ENCODE measurements at places on chromosomes 16 and 17.

- no peak for DNase-seq
Measured at GRCh38 chr17:42287305-42287976, 857 bp upstream of the STAT5A start.

DNA sequence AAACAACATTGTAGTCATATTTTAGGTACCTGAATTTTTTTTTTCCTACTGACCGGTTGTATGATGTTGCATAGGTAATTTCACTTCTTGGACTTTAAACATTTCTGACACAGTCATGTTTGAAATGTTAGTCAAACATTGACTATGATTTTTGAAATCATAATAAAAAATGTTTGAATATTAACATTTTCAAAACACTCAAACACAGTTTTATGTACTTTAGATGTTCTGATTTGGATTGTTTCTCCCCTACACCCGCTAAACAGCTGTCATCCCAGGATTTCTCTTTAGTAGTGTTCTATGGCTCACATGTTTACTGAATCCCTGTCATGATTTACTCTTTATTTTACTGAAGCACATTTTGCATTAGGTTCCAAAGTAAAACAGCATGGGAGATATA is 102.9 kb upstream of the NPEPPS start:
- DNase-seq = no peak

- DNase-seq = peak; percentile 75
Measured at GRCh38 chr17:17641621-17642409, 39.4 kb upstream of the RAI1 start.

- peak; percentile 58 for DNase-seq
Measured at GRCh38 chr17:74770498-74771318, 5.4 kb downstream of the NAT9 start.

- DNase-seq = no peak
Measured at GRCh38 chr16:1037394-1038257, 34.9 kb upstream of the SSTR5 start.

DNA sequence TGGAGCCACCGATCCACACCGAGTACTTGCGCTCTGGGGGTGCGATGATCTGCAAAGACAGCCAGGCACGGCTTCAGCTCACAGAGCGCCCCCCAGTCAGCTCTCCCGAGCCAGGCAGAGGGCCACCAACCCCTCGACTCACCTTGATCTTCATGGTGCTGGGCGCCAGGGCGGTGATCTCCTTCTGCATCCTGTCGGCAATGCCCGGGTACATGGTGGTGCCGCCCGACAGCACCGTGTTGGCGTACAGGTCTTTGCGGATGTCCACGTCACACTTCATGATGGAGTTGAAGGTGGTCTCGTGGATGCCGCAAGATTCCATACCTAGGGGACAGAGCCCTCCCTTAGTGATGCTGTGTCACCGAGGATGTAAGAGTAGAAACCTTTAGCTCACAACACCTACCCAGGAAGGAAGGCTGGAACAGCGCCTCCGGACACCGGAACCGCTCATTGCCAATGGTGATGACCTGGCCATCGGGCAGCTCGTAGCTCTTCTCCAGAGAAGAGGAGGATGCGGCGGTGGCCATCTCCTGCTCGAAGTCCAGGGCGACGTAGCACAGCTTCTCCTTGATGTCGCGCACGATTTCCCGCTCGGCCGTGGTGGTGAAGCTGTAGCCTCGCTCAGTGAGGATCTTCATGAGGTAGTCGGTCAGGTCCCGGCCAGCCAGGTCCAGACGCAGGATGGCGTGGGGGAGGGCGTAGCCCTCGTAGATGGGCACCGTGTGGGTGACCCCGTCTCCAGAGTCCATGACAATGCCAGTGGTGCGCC is 1.6 kb downstream of the ACTG1 start:
- no peak for DNase-seq

GRCh38 chr17:30922235-30923030 is 688 bp downstream of the ADAP2 start:
- no peak for DNase-seq

DNA sequence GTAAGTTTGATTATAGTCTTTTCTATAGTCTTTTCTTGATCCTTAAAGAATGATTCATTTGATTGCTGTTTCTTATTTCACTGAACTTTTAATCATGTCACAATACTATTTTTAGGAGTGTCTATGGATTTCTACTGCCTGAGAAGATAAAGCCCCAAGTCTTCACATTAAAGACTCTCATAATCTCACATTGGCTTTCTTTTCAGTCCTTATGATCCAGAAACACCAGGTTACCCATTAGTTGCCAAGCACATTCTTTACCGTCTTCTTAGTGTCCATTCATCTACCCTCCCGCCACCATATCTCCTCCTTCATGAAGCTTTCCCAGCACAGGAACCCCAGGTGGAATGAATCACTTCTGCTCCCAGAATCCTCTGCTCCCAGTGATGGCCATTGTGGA is 49.5 kb upstream of the MYOCD start:
- DNase-seq = no peak

GRCh38 chr16:89982318-89982717 is 33.8 kb downstream of the DEF8 start:
- DNase-seq = no peak

DNA sequence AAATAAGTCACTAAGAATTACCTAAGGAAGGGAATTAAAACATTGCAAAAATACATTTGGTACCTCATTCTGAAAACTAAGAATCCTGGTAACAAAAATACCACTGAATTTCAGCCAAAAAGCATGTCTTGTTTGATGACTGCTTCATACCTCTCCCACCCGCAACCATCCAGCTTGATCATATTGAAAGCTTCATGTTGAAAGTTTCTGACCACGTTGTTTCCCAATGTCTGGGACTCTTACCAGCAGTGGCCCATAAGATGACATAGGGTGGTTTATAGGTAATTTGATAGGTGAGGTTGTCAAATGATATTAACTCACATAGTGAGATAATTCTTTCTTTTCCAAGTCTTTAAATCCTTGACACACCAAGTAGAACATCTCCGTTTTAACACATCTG is 139.3 kb downstream of the CDH11 start:
- no peak for DNase-seq

DNA sequence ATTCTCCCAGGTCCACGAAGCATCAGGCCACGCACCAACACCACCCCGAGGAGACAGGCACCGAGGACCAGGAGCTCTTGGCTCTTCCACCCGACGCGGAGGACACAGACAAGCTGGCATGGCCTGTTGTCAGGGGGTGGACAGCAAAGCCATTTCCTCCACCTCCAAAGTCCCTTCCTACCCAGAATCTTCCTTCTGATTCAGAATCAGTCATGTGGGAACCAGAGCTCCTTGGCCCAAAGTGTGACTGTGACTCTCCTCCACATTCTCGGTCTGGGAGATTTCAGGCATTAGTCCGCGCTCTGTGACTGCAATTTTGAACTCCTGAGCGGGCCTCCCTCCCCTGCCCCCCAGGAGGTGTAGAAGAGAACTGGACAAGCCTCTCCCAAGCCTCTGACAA is 9.2 kb downstream of the DNAH17 start:
- no peak for DNase-seq

DNA sequence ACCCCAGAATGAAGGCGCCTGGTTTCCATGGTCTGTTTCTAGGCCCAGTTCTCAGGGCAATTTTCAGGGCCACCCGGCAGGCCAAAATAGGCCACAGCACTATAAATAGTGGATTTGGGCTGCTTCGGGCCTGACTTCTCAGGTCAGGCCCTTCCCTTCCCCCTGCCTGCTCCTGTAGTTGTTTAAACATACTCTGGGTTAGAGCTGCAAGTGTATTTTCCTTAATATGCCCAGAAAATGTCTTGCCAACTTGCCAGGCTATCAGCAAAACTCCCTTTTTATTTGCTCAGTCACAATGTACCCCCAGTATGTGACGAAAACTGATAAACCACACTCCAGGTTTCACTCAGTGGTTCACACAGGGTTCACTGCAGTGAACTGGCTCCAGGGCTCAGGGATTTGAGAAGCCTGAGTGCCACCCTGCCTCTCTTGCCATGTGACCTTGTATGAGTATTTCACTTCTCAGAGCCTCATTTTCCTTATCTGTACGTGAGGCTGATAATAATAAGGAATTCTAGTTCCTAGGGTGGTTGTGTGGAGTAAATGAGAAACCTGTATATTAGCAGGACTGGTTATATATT is 76.5 kb downstream of the GPRC5B start:
- DNase-seq = no peak

- no peak for DNase-seq
Measured at GRCh38 chr17:29179232-29180033, 765 bp downstream of the MYO18A start.

DNA sequence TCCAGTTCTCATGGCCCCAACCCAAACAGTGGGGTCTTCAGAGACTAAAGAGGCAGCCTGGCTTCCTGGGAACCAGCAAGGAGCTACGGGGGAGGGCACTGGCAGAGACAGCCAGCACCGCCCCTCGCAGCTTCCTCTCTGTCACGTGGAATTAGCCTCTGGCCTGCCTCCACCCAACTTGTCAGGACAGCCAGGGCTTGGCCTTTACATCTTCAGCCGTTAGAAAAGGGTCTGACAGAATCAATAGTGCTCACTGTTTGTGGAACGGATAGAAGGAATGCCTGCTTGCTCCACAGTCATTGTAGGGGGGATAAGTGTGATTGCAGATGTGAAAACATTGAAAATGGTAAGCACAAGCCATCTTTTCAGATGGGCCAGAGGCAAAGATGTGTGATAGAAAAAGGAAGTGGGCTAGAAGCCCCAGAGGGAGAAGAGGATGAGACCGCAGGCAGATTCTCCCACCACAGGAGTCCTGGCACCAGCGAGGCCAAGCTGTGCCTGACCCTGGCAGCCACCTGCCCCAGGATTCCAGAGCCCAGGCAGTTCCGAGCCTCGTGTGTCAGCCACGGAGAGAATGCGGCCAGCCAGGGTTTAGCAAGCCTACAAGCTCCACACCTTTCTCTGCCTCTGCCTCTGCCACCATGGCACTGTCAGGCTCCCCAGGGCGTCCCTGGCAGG is 18.6 kb downstream of the GRIN2C start:
- no peak for DNase-seq

DNA sequence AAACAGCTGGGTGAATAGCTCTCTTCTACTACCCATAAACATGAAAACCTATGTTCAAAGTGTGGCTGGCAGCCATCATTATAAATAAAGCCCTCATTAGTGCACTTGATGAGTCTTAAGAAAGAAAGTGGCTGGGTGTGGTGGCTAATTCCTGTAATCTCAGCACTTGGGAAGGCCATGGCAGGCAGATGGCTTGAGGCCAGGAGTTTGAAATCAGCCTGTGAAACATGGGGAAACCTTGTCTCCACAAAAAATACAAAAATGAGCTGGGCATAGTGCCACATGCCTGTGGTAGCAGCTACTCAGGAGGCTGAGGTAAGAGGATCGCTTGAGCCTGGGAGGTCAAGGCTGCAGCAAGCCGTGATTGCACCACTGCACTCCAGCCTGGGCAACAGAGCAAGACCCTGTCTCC is 28.3 kb upstream of the APPBP2 start:
- no peak for DNase-seq

- no peak for DNase-seq
Measured at GRCh38 chr17:60577147-60577915, 22.7 kb upstream of the PPM1D start.

DNA sequence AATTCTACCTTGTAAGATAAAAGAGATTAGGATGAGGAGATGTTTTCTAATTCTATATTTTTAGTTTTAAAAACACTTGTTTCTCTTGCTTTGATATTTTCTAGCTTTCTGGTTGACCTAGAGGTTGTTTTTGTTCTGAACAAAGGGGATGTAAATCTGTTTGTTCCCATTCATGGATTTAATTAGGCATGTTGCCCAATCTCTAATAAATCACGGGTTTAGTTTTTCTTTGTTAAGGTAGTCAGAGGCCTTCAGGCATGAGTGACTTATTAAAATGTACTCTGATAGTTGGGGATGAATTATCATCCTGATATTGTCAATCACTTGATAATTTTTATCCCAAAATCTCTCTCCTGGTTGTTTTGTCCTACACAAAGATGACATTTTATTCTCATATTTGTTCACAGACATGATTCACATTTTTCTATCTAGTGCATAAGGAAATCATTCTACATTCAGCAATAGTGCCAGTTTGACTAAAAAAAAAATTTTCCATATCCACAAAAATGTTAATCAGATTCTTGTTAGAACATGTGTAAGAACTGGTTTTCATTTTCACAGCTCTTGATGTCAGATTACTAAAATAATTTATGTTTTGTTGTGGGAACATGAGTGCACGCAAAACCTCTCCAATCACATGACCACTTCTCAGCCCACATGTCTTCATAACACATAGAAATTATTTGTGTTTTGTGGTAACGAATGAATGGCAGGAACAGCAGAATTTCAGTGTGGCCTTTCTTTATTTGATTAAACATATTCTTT is 95.7 kb upstream of the AKTIP start:
- no peak for DNase-seq

GRCh38 chr16:72963533-72964315 is 84.2 kb downstream of the ZFHX3 start:
- DNase-seq = no peak

- DNase-seq = no peak
Measured at GRCh38 chr17:48352630-48353029, 77.4 kb downstream of the SKAP1 start.

DNA sequence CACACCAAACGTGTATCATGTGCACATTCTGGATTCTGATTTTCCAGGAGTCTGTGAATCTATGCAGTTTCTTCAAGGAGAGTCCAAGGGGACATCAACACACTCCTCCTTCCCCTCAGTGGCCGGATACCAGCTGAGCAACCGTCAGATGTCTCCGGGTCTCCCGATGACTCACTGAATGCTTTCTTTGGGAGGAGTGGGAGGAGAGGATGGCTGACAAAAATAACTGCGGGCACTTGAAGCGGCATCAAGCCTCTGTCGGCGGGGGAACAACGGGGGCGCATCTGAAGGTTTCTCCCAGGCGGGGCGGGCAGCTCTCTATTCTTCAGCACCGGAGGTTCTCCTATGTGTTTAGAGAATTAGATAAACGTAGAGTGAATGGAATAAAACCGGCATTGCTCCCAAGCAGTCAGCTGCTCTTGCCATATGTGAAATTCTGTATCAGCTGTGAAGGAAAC is 24.6 kb upstream of the LRRC75A start:
- DNase-seq = no peak

GRCh38 chr17:56150649-56151048 is 2.6 kb upstream of the ANKFN1 start:
- no peak for DNase-seq

- DNase-seq = no peak
Measured at GRCh38 chr17:76427501-76428231, 25.3 kb downstream of the UBE2O start.

GRCh38 chr16:67399218-67399733 is 6.0 kb upstream of the TPPP3 start:
- peak; percentile 37 for DNase-seq

DNA sequence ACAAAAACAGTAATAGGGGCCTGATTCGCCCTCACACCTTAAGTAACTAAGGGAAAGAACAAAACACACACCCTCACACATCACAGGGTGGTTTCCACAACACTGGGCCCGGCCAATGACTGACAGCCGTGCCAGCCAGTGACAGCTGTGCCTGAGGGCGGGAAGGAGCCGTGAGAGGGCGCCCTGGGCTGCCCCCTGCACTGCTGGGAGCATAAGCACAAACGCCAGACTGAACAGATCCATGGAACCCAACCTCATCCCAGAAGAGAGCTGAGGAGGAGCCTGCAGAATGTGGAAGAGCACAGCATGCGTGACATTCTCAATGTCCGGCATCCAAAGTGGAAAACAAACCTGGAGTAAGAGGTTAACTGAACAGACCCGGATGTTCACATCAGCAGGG is 16.0 kb downstream of the CSNK1D start:
- no peak for DNase-seq

- DNase-seq = no peak
Measured at GRCh38 chr16:70759666-70760065, 41.3 kb downstream of the VAC14 start.

Data from stimulated activated CD4-positive, alpha-beta T cell treated with anti-CD3 and anti-CD28 coated beads, Interleukin-1b, Interleukin-23, amount 100 ng/mL, for 24 hours (primary cell).